ENCODE measurements at places on chromosomes 2 and 18.
A peak's percentile ranks its signal among the peaks of the same experiment; 100 is the strongest.

DNA sequence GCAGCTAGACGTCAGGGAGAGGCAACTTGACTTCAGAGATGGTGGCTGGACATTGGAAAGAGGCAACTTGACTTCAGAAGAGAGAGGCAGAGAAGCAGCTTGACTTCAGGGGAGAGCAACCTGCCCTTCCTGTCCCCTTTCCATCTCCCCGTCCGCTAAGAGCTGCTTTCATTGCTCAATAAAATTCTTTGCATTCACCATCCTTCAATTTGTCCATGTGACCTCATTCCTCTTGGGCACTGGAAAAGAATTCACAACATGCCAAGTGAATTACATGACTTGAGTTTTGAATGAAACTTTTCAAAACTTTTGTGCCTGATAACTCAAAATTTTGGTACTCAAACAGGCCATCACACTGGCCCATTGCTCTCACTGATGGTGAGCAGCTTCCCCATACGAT lies 158.9 kb downstream of the DPP4 start:
- no peak for DNase-seq

- DNase-seq: no peak
Measured at GRCh38 chr2:121289271-121289670, 4.3 kb upstream of the TFCP2L1 start.

GRCh38 chr2:216714376-216714775 lies 19.0 kb upstream of the IGFBP5 start:
- no peak for DNase-seq

GRCh38 chr2:104741860-104742259 lies 112.1 kb upstream of the POU3F3 start:
- no peak for DNase-seq

- DNase-seq: no peak
Measured at GRCh38 chr18:48066225-48066652, 135.8 kb upstream of the SMAD2 start.

DNA sequence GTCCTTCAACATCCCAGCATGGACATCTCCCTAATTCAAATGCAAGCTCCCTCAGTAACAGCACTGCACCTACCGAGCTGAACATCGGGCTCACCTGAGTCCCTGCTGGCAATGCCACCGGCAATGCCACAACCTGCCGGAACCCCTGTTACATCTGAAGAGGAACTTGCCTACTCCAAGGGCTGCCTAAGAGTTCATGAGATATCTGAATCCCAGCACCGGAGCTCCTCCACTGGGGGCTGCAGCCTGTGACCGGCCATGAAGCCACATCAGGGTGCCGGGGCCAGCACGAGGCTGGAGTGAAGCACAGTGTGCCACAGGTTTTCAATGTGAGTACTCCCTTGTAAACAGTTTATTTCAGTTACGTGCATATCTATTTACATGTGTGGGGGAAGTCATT lies 152.9 kb downstream of the EIPR1 start:
- DNase-seq: no peak

- DNase-seq: no peak
Measured at GRCh38 chr2:118013221-118013723, 598 bp downstream of the CCDC93 start.

- no peak for DNase-seq
Measured at GRCh38 chr2:151315381-151315903, 26.0 kb upstream of the NMI start.

DNA sequence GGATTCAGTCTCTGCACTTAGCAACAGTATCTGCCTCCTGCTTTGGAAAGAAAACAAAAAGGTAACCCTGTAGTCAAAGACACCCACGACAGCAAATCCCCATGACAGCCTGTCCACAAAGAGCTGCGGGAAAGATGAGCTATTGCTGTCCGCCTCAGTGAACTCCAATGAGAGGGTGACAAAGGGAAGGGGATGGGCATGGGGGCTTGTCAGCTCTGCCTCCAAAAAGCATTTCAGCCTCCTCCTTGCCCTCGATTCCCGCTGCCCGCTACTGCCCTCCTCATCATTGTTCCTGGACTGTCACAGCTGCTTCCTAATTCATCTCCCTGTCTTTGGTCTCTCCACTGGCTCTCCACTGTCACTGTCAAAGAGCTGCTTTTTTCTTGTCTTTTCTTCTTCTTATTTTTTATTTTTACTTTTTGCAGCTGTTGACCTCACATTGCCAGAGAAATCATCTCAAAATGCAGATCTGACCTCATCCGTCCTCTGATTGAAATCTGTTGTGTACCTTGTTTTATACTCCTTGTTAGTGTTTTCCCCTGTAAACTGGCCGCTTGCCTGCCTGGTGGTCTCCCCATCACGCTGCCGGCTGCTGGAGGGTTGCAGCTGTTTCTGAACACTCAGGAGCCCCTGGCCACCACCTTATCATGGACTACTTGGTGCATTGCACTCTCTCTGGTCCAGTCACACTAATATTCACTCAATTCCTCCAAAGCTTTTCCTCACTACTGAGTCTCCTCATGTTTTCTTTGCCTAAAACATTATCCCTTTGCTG lies 7.9 kb upstream of the E2F6 start:
- no peak for DNase-seq

- DNase-seq: no peak
Measured at GRCh38 chr18:69469444-69469919, 68.8 kb downstream of the DOK6 start.

DNA sequence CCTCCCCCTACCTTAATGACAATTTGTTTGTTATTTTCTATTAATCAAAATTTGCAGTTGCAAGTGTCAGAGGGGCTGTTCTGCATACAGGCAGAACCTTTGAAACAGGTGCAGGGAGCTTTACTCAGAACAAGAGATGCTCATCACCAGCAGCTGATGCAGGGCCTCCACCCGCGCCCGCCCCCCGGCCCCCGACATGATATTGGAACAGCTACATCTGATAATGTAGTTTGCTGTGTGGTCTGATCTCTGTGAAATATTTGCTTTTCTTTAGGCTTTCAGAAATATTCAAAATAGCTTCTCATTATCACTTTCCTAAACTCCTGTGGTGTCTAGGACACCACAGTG lies 130.0 kb downstream of the PRKCE start:
- no peak for DNase-seq

- DNase-seq: peak; percentile 2
Measured at GRCh38 chr18:35526495-35527059, 28.8 kb upstream of the INO80C start.

DNA sequence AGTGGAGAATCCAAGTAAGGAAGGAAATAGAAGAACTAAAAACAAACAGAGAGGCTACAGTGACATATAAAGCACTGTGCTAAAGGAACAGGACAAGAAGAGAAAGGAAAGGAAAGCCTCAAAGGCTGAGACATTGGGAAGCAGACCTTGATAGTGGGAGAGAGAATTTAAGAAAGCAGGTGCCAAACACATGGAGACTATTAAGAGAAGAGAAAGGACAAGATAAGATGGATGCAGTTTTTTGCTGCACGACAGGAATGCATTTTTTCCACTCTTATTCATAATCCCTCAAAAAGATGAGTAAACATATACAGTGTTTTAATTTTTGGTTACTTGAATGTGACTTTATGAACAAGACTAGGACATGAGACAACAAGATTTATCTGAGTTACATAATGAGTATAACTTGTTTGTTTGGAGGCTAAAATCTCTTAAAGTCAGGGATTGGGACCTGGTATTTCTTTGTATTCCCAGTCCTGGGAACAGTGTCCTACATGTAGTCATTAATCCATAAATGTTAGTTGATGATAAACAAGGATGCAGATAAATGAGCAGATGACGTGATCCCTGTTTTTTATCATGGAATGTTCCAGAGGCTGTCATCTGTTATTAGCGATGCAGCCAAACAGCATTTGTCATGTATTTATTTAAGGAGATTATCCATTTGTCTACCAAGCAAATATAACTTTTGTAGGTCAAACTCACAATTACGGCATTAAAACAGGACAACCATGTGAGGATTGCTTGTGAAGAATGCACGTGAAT lies 141.7 kb downstream of the DNER start:
- no peak for DNase-seq

Data from NCI-H774 (cell line).